Aorta (tissue), 5 donors: ENCODE measurements at places on chromosomes 4 and X. TPM values are rescaled to one million over a fixed set of nuclear protein-coding genes. Genes with fewer than 3 reads are reported as not detected.

PHOX2B gene
- not detected for polyA plus RNA-seq

PYURF gene
- polyA plus RNA-seq = 88.0 TPM

PABPC1L2B gene
- not detected for polyA plus RNA-seq

NWD2 gene
- polyA plus RNA-seq = not detected

GLRA3 gene
- not detected for polyA plus RNA-seq

KCND1 gene
- 0.88 TPM for polyA plus RNA-seq

ITGB1BP2 gene
- polyA plus RNA-seq = 14.9 TPM

CSN1S1 gene
- not detected for polyA plus RNA-seq

RENBP gene
- 10.5 TPM for polyA plus RNA-seq

UGT2B17 gene
- not detected for polyA plus RNA-seq

IBSP gene
- not detected for polyA plus RNA-seq

ADH1A gene
- polyA plus RNA-seq = 0.67 TPM

PPBP gene
- not detected for polyA plus RNA-seq

CXXC4 gene
- 0.20 TPM for polyA plus RNA-seq

SHOX gene
- 0.13 TPM for polyA plus RNA-seq

NAT8L gene
- polyA plus RNA-seq = under 0.01 TPM

TRIM2 gene
- polyA plus RNA-seq = 10.2 TPM

F8A2 gene
- polyA plus RNA-seq = not detected

UBA1 gene
- polyA plus RNA-seq = 33.8 TPM

RAB40A gene
- 3.5 TPM for polyA plus RNA-seq

EVC gene
- polyA plus RNA-seq = 16.6 TPM

COL4A6 gene
- 0.87 TPM for polyA plus RNA-seq

PLK4 gene
- 0.72 TPM for polyA plus RNA-seq

MAGEE2 gene
- not detected for polyA plus RNA-seq
